Caudate nucleus (tissue), 63 donors: ENCODE measurements at places on chromosomes 11 and 22.
A peak's percentile ranks its signal among the peaks of the same experiment; 100 is the strongest.

- no peak for DNase-seq
These were observed 780.6 kb downstream of the OPCML start for GRCh38 chr11:132751516-132752250.

GRCh38 chr11:58579192-58580129 lies 598 bp downstream of the ZFP91 start:
- DNase-seq, result peak; percentile 89

DNA sequence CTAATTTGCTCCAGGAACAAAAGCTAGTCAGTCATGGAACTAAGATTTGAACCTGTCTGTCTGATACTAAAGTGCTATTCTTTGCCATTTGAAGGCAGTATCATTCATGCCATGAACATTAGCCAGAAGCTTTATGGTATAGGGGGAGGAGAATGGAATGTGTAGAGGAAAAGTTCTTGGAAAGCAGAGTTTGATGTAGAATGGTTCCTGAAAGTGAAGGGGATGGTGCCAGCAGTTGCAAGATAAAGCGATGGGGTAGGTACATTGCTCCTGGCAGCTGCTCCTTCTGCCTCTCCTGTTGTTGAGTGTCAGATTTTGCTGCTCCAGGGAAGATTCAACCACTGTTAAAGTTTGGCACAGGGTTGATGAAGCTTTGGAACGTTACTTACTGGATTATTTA lies 53.4 kb downstream of the ARHGAP42 start:
- DNase-seq, result no peak

GRCh38 chr11:80383655-80384054 lies 942.8 kb upstream of the TENM4 start:
- no peak for DNase-seq

DNA sequence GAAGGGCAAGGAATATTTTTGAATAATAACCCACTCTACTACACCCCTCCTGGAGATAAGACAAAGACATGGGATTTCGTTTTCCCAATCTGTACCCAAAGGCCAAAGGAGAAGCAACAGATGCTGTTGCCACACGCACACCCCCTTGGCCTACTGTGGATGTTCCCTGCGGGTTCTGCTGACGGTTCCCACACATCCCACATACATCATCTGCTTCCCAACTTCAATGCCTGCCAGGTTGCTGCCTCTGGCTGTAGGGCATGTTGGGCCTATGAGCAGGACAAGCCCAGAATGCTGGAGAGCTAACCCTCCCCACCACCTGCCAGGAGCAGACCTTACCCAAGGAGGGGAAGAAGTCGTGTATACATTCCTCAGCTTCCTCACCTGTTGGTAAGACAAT lies 13.6 kb upstream of the RBFOX2 start:
- no peak for DNase-seq

DNA sequence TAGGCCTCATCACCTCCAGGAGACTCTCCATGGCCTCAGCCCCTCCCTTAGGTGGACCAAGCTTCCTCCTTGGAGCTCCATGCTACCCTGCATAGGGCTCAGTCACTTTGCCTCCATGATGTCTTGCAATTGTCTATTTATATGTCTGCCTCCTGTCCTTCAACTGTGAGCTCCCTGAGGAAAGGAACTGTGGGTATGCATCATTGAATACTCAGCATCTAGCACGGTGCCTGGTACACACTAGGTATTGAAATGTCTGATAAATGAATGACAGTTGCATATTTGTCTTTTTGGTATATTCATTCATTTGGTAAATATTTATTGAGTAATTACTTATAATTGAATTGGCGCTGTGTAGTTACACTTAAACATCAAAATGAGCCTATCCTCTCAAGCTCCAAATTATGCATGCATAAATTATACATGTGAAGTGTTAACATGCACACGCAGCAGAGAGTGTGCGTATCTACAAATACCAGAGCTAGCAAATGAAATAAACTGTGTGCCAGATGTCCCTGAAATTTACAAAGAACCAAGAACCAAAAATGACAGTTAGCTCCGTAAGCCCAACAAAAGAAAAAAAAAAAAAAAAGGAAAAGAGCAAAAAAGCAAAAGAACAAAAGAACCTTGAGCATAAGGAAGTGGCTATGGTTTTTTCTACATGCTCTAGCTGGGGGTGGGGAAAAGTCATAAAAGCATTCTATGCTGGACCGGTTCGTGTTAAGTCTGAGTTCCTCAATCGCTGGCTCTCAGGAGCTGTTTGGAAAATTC lies 25.2 kb downstream of the GRAP2 start:
- DNase-seq, result no peak

DNA sequence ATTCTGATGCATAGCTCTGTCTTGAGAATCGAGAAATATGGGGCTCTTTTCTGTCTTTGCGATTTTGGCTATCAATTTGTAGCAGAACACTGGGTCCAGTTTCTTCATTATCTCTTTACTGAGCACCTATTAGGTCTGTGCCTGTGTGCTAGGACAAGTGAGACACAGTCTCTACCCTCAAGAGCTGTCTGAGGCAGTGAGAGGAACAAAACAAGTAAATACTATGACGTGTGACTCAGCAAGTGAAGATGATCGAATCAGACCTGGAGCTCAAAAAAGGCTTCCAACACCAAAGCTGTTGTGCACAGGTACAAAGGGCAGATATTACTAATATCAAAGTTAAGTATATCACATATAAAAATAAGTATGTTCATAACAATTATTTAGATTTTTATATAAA lies 52.4 kb downstream of the LGR4 start:
- DNase-seq, result no peak

DNA sequence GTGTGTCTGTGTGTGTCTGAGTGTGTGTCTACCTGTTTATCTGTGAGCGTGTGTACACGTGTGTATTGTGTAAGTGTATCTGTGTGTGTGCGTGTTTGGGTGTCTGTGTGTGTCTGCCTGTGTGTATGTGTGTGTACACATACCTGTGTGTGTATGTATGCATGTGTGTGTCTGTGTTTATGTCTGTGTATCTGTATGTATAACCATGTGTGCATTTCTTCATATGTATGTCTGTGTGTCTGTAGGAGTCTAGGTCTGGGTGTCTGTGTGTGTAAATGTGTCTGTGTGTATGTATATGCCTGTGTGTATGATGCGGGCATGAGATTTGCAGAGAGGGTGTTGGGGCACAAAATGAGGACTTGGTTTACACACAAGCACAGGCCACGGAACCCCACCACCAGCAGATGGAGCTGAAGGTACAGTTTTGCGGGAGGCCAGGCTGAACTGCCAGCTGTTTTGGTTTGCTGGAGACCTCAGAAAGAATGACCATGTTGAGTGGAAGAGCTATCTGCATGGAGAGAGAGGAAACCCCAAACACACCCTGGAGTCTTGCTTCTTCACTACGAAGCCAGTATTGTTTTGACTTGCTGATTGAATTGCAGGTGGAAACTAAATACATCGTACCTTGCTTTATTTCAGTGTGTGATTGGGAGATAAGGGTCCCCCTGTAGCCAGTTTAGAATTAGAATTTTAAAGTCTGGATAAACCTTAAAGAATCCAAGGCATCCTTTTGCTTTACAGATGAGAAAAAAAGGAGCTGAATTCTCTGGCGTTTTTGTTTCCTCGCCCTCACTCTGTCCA lies 497.2 kb downstream of the NTM start:
- peak; percentile 52 for DNase-seq

DNA sequence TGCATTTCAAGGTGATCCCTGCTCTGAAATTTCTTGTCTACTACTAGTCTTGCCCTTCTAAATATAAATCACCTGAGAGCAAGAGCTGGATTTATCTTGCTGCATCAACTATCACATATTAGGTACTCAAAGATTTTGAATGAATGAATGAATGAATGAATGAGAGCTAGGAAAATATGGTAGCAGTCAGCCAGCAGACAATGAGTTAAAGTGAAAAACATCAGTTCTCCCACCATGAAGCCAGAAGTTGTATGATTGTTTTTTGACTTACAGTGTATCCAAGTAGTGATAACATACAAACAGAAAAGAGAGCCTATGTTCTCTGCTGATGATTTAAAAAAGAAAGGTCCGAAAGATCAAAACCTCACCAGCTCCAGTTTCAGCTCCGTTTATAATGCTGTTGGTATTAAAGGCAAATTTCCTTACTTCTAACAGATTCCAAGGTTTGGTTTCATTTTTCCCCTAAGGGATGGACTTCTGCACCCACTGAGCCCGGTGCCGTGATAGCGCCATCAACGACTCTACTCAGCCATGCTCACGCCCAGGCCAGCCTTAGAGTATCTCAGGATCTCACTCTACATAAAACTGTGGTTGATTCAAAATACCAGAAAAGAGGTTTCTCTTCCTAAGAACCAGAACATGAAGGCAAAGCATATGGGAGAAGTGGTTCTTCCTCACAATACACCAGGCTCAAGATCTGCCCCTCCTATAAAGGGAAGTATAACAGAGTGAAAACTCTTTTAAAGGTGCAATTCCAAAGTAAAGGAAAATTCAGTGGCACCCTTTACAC lies 92.0 kb downstream of the SGSM3 start:
- no peak for DNase-seq

- DNase-seq, result no peak
These were observed 2.4 kb downstream of the ZC3H12C start for GRCh38 chr11:110095554-110095953.

- no peak for DNase-seq
These were observed 16.7 kb upstream of the CCND1 start for GRCh38 chr11:69624293-69624692.

DNA sequence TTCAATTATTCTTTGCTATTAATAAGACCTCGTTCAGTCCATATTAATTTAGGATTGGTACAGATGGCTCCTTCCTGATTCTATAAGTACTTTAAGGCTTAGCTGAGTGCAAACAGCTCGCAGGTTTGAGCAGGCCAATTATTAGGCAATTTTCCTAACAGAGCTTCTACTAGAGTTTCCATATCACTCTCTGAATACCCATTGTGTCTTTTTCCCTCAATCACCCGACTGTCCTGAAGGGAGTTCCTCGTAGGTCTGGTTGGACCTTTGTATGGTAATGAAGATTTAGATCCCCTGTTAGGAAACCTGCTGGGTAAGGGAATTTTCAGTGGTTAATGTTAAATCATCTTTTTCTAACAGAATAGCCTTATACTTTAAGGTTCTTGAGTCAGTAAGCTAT lies 61.1 kb downstream of the ARHGAP42 start:
- DNase-seq, result no peak

GRCh38 chr11:12472401-12473005 lies 95.1 kb downstream of the PARVA start:
- no peak for DNase-seq

- DNase-seq, result no peak
These were observed 1.6 kb downstream of the CD59 start for GRCh38 chr11:33734441-33735270.

DNA sequence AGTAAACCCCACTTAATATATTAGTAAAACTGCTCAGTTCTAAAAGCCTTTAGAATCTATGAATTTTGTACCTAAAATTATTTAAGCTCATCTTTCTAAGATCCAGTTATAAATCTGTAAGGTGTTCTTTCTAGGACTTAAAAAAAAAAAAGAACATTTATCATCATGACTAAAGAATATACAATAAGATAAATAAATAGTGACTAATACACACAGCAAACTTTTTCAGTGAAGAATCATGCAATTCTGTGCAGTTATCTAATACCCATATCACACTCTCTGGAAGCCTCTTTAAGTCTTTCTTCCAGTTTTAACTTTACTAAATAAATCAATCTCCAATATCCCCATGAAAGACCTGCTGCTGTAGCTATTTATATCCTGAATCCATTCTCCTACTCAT lies 59.8 kb downstream of the CEP57 start:
- no peak for DNase-seq

GRCh38 chr11:126284829-126285228 lies 1.9 kb downstream of the TIRAP start:
- DNase-seq, result no peak

DNA sequence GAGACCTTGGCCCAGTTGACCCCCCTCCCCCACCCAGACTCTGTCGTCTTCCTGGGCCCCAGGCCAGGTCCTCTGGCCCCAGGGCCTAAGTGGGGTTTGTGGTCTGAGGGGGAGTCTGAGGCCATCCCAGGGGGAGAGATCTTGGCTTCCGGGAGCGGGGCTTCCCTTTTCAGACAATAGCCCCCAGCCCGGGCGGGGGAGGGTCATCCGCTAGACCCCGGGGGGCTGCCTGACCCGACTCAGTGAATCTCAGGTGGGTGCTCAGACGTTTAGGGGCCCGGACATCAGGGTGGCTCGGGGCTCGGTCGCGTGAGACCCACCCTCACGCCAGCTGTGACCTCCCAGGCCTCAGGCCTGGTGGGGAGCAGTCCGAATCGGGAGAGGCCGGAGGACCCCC lies 609 bp downstream of the MAPK11 start:
- no peak for DNase-seq

GRCh38 chr11:75534259-75535069 lies 8.7 kb upstream of the GDPD5 start:
- no peak for DNase-seq

DNA sequence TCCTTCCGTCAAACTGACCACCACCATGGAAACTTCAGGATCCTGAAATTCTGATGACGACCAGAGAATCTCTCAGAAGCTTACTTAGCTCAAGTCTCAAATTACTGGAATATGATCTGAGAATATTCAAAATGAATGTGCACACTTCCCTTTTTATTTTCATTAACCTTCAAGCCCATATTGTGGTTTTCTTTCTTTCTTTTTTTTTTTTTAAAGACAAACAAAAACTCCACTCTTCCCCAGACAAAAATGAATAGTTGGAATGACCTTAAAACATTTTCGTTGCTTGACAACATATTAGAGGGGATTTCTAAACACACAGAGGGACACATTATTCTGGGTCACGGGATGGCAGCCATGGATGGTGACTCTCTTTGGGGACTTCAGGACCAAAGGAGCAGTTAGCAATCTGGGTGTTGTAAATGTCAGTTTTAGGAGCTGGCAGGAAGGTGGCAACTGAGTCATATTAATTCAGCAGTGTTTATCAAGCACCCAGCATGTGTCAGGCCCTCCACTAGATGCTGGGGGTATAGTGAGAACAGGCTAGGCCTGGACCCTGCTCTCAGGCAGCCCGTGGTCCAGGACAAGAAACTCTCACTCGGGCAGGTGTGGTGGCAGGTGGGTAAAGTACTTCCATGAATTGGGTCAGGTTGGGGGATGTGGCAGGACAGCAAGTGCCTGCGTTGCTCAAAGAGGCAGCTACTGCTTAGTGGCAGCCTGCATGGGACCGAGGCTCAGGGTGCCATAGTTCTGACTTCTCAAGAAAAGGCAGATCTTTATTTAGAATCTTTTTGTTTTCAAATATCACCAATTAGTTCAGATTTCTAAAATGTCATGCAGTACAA lies 126.1 kb downstream of the HIPK3 start:
- DNase-seq, result no peak

DNA sequence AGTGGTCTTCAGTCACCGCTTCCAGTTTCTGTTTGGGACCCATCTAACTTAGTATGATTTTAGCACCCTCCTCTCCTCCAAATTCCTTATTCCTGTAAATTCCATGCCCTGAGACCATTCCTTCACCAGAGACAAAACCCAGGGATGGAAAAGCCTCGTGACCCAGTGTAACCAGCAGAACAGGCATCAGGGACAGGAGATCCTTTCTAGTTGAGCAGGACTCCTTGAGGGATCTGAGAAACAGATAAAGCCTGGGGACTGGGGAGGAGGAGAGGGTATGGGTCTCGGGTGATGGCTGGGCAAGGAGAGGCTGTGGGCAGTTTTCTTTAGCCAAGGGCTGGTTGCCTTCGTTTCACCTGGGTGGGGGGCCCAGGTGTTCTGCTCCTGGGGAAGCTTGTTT lies 40.9 kb downstream of the TEAD1 start:
- DNase-seq, result no peak
